NCI-H187 treated with DMSO at 0.1 percent for 48 hours (cell line): ENCODE measurements at places on chromosomes 7 and 10.

DNA sequence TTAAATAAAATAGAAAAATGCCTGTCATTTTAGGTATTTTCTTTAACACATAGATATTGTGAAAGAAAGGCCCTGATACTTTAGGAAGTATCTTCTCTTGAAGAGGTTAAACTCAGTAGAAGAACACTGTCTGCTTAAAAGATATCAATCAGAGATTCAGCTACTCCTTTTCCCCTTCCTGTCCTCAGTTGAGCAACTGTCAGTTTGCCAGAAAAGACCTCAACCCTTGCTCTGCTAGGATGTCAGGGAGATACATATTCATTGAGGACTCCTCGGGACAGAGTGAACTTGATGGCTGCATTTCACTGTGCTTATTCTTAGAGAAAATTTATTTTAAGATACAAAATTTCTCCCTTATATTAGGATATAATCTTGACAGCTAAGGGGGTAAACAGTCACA is 173.6 kb upstream of the CACNA2D1 start:
- no peak for DNase-seq

- DNase-seq, result no peak
Measured at GRCh38 chr7:135755351-135755753, 6.7 kb upstream of the FAM180A start.

GRCh38 chr7:147804032-147804431 is 786.5 kb upstream of the C7orf33 start:
- no peak for DNase-seq

GRCh38 chr7:142897691-142898090 is 12.1 kb upstream of the TRPV6 start:
- no peak for DNase-seq

DNA sequence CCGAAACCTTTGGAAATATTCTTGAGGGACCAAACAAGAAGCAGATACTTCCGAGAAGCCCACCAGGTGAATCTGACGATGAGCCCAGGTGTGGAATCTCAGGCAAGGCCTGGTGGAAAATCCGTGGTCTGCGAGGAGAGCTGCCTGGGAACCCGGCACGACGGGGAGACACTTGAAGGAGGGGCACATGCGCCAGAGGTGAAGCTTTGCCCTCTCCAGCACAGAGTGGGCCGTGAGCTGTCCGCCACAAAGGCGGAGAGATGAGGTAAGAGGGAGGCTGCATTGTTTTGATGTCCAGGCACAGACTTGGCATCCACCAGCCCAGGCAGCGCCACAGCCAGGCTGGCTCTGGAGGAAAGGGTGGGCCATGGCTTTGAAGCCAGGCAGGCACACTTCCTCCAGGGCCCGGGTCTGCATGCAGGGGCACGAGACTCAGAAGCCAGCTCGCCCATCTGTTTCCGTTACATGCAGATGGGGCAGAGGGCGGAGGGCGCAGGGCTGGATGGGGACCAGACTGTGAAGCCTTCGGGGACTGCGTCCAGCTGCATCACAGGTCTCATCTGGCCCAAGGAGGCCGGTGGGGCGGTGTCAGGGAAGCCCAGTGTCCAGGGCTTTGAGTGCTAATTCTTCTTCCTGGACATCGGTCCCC is 45.4 kb downstream of the CALML3 start:
- no peak for DNase-seq

DNA sequence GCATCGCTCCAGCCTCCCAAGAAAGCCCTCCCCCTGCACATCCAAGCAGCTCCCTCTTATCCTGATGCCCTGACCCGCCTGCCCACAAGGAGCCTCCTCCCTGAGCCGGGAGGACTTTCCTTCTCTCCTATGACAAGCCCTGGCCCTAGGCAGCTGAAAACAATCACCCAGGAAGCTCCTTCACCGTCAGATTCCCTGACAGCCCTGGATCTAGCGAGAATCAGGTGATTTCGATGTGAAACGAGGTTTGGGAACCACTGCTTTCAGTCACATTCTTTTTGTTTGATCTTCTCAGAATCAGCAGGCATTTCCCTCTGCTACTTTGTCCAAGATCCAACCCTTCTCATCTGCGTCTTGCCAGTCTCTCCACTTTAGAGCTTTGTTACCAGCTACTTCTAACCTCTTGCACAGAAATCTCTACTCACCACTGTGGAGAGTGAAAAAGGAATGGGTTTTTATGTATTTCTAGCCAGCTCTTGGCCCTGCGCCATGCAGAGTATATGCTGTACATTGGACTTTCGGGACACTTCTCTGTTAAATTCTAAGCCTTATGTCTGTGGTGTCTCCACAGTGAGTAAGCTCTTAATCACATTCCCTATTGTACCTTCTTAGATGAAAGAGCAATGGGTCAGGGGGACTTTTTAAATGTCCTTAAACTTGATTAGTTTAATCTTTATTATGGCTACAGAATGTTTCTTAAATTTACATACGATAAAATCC is 253.2 kb upstream of the C7orf33 start:
- DNase-seq, result no peak

- no peak for DNase-seq
Measured at GRCh38 chr7:151660141-151660540, 140.4 kb upstream of the RHEB start.

GRCh38 chr10:117555863-117556262 is 13.3 kb downstream of the EMX2 start:
- no peak for DNase-seq

GRCh38 chr7:51024867-51025266 is 242.2 kb upstream of the GRB10 start:
- no peak for DNase-seq

DNA sequence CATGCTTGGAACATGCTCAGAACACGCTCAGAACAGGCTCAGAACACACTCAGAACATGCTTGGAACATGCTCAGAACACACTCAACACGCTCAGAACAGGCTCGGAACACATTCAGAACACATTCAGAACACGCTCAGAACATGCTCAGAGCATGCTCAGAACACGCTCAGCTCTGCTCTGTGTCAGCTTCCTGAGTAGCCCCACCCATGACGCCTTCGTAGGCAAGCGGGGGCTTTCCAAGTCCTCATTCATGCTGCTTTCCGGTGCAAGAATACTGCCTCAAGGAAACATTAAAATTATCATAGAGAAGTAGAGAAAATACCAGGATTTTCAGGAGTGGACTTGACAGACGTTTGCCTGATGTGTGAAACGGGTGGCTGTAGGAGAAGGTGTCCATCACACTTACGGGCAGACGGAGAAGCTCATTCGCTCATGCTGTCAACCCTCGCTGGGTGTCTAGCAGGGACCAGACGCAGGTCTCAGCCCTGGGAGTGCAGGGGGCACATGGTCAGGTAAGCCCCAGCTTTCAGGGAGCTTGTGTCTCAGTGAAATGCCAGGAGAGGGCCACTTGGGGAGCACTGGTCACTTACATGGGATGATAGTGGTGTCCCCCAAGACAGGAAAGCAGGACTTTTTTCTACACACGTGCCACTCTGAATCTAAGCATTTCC is 24.7 kb downstream of the EN2 start:
- DNase-seq, result no peak

- no peak for DNase-seq
Measured at GRCh38 chr7:137658190-137658900, 188.4 kb downstream of the DGKI start.

- no peak for DNase-seq
Measured at GRCh38 chr10:74628136-74628535, 198.3 kb upstream of the KAT6B start.

- DNase-seq, result no peak
Measured at GRCh38 chr10:26932576-26932975, 71.8 kb upstream of the ABI1 start.

- DNase-seq, result no peak
Measured at GRCh38 chr10:94149702-94150101, 156.0 kb downstream of the PLCE1 start.

- no peak for DNase-seq
Measured at GRCh38 chr7:7897509-7897908, 71.1 kb upstream of the GLCCI1 start.

DNA sequence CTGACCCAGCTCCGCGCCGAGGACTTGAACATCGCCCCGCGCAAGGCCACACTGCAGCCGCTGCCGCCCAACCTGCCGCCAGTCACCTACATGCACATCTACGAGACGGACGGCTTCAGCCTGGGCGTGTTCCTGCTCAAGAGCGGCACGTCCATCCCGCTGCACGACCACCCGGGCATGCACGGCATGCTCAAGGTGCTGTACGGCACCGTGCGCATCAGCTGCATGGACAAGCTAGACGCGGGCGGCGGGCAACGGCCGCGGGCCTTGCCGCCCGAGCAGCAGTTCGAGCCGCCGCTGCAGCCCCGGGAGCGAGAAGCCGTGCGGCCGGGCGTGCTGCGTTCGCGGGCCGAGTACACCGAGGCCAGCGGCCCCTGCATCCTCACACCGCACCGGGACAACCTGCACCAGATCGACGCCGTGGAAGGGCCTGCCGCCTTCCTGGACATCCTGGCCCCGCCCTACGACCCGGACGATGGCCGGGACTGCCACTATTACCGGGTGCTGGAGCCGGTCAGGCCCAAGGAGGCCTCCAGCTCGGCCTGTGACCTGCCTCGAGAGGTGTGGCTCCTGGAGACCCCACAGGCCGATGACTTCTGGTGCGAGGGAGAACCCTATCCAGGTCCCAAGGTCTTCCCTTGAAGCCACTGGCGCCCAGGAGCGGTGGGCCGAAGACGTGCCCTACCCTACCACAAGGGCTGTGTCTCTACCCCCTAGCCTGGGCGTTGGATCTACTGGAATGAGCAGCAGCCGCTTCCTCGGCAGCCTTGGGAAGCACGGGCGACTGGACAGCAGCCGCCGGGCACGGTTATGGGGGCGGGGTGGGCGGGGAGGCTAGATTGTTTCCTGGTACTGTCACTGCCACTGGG is 945 bp downstream of the ADO start:
- DNase-seq, result no peak

- DNase-seq, result no peak
Measured at GRCh38 chr10:128851726-128852125, 615.3 kb upstream of the MGMT start.

GRCh38 chr10:104120903-104121484 is 977 bp upstream of the SFR1 start:
- no peak for DNase-seq

DNA sequence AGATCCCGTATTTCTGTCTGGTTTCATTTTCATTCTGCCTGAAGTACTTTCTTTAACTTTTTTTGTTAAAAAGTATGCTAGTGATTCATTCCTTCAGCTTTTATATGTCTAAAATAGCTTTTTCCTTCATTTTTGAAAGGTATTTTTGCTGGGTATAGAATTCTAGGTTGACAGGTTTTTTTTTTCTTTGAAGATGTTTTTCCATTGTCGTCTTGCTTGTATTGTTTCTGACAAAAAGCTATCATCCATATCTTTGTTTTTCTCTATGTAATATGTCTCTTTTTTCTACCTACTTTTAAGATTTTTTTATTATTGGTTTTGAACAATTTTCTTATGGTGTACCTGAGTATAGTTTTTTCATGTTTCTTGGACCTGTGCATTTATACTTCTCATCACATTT is 8.2 kb downstream of the CUTC start:
- no peak for DNase-seq

- no peak for DNase-seq
Measured at GRCh38 chr10:24287559-24288195, 78.7 kb downstream of the KIAA1217 start.

DNA sequence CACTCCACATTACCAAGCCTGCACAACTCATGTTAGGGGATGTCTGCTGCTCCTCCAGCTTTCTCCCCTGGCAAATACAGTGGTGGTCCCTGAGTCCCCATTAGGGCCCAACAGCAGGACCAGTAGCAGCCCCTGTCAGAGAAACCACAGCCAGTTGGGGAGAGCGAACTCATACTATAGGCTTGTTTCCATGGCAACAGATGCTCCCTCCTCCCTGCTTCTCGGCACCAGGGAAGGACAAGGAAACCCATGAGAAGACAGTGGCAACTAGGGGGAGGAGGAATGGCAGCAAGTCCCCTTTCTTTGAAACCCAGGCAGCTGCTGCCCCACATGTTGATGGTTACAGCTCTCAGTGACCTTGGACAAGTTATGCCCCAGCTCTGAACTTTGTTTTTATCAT is 326.4 kb downstream of the KCNMA1 start:
- DNase-seq, result no peak

- DNase-seq, result no peak
Measured at GRCh38 chr7:15687546-15688278, 1.2 kb upstream of the MEOX2 start.

DNA sequence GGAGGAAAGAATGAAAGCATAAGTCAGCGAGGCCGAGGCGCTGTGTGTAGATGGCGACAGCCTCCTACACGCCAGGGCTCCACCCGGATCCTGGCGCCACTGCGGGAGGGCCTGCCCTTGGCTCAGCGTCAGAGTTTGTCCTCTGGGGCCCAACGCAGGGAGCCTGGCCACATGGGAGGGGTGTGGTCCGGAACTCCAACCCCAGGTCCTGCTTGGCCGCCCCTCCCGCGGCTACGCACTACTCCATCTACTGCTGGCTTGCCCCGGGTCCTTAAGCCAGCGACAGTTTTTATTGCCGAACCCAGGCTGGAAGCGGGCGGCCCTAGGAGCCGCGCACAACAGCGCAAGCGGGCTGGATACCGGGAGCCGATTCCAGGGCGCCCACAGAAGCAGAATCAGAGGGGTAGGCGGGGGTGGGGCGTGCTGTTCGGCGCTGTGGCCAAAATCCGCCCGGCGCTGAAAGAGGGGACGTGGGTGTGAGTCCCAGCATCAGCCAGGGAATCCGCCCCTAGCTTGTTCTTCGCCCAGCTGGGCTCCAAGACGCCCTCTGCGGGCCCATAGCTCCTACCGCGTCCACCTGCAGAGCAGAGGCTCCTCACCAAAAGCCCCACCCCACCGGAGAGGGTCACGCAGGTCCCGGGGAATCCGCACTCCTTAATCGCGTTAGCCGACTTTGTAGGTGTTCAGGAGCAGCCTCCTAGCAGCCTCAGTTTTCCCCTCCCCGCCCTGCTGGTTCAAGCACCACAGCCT is 4.5 kb downstream of the KAZALD1 start:
- no peak for DNase-seq

DNA sequence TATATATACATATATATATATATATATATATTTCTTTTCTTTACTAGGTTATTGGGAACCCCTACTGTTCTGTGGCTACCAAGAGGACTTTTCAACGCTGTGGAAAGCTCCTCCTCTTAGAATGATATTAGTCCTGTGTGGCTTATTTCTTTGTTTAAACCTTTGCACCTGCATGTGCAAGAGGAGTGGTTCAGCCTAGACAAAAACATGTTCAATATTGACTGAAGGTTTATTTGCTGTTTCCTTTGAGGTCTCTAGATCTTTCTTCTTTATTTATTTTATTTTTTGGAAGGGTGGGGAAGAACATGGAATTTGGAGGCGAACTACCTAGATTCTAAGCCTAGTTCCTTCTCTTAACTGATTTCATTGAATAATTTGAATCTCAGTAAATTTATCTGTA is 118.1 kb downstream of the GNAT3 start:
- peak; percentile 54 for DNase-seq

GRCh38 chr7:140972876-140973829 is 41.6 kb downstream of the MRPS33 start:
- no peak for DNase-seq
